Lower lobe of right lung (tissue), 2 donors: ENCODE measurements at places on chromosomes 5 and 9. TPM values are rescaled to one million over a fixed set of nuclear protein-coding genes. Genes with fewer than 3 reads are reported as not detected.

DNA sequence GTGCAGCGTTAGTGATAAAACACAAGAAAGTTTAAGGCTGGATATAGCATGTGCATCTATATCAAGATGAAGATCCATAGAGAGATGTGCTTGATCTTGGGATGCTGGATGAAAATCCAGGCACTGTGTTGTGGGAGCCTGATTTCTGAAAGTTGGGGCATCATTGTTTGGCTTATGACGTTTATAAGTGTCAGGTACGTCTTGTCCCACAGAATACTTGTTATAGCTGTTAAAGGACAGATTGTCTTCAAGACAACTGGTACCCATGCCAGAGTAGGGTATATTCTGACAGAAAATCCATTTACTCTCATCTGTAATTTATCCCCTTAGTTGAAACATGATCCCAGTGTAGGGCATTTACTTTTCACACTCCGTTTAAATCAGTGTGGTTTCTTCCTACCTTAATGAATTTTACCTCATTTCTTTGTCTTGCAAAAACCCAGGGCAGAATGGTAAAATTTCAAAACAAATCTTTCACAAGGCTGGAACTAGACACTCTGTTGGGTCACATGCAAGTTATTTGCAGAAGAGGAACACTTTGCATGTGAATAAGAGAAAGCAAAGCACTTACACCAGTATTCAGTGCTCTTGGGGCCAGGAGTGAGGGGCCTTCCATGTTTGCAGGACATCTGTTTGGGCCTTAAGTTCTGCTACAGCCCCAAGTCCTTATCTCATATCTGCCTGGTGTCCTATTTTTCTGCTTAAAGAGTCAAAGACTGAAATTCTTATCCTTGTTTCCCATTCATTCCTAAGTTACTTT, 73.3 kb downstream of the GHR start:
- DNase-seq = no peak

GRCh38 chr9:100465761-100466160, 7.2 kb upstream of the TMEFF1 start:
- DNase-seq = no peak

FNIP1 gene
- total RNA-seq = 40.3 TPM

PKD2L2 gene
- not detected for total RNA-seq

GRCh38 chr9:89025553-89025952, 34.3 kb downstream of the S1PR3 start:
- no peak for DNase-seq

HAVCR2 gene
- 33.8 TPM for total RNA-seq

DNA sequence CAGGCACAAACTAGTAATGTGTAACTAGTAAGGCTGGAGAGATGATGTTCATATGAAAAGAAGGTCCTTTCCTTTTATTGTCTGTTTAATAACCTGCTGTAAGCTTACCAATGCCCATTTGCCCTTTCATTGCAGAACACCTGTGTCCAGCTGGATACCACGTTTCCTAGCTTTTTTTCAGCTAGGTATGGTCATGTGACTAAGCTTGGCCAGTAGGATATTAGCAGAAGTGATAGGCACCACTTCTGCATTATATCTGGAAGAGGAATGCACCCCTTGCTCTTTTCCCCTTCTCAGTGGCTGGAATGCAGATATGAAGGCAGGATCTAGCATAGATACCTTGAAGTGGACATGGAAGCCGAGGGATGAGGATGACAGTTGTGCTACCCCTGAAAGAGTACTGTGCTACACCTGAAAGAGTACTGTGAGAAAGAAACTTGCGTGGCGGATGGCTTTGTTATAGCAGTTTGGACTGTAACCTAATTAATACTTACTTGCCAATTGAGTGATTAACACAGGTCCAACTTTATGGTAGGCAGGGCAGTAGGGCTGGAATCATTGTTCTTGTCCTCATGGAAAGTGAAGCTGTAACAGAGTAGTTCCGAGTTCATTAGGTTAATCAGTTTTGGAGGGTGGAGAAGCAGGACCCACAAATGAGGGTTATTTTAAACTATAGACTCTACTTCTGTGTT, 6.8 kb downstream of the SMIM32 start:
- no peak for DNase-seq
